ENCODE measurements at places on chromosomes 13 and 19. TPM values are rescaled to one million over a fixed set of nuclear protein-coding genes. Genes with fewer than 3 reads are reported as not detected.

KASH5 gene
- 2.2 TPM for total RNA-seq

IGFL3 gene
- total RNA-seq = not detected

KIR2DL4 gene
- not detected for total RNA-seq

KLK2 gene
- not detected for total RNA-seq

POU2F2 gene
- total RNA-seq = 6.3 TPM

C5AR1 gene
- total RNA-seq = 87.3 TPM

KLK15 gene
- not detected for total RNA-seq

GRCh38 chr13:52878831-52879230 is 30.4 kb upstream of the PCDH8 start:
- DNase-seq = no peak

GRCh38 chr13:72890546-72890945 is 108.6 kb downstream of the PIBF1 start:
- DNase-seq = no peak

DNA sequence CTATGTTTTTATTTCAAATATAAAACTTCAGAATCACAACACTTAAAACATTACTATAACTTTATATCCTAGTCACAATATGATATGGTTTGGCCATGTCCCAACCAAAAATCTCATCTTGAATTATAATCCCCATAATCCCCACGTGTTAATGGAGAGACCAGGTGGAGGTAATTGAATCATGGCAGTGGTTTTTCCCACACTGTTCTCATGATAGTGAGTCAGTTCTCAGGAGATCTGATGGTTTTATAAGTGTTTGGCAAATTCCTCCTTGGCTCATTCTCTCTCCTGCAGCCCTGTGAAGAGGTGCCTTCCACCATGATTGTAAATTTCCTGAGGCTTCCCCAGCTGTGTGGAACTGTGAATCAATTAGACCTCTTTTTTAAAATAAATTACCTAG is 307.6 kb downstream of the SPRY2 start:
- DNase-seq = no peak

DNA sequence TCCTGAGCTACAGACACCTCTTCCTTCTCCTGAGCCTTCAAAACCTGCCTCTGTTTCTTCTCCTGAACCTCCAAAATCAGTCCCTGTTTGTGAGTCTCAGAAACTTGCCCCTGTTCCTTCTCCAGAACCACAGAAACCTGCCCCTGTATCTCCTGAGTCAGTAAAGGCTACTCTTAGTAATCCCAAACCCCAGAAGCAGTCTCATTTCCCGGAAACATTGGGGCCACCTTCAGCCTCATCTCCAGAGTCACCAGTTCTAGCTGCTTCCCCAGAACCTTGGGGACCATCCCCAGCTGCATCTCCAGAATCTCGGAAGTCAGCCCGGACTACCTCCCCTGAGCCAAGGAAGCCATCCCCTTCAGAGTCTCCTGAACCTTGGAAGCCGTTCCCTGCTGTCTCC is 10.0 kb downstream of the CHAMP1 start:
- no peak for DNase-seq

GRCh38 chr13:94419304-94419924 is 60.1 kb downstream of the DCT start:
- DNase-seq = no peak

- DNase-seq = no peak
These were observed 6.1 kb downstream of the RDH13 start for GRCh38 chr19:55056827-55057226.

DNA sequence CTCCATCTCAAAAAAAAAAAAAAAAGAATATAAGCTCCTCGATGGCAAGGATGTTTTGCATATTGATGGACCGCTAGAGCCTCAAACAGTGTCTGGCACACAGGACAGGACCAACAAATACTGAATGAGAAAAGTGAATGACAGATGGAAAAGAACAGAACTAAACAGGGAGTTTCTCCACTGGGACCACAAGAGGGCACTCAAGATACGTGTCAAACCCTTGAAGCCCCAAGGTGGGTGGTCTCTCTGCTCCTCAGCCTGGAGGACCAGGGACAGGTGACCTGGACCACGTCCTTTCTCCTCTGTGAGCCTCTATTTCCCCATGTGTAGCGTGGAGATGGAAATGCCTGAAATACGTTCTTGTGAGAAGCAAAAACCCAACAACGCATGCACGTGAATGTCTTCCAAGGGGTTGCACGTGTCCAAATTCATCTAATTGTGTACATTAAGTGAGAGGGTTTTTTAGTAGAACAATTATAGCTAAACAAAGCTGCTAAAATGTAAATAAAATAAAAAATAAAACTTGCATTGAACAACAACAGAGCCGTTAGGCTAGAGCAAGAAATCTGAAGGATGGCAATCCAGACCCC is 5.7 kb upstream of the CDC42EP5 start:
- no peak for DNase-seq

GRCh38 chr13:87954091-87954490 is 282.9 kb downstream of the SLITRK5 start:
- no peak for DNase-seq

- DNase-seq = no peak
These were observed 11.5 kb downstream of the MPHOSPH8 start for GRCh38 chr13:19645000-19645399.

- no peak for DNase-seq
These were observed 102.6 kb upstream of the FNDC3A start for GRCh38 chr13:48873081-48873480.

GRCh38 chr13:42728507-42729180 is 52.7 kb upstream of the FAM216B start:
- DNase-seq = no peak

- peak; percentile 83 for DNase-seq
These were observed 9.1 kb downstream of the FEM1A start for GRCh38 chr19:4800591-4801081.

DNA sequence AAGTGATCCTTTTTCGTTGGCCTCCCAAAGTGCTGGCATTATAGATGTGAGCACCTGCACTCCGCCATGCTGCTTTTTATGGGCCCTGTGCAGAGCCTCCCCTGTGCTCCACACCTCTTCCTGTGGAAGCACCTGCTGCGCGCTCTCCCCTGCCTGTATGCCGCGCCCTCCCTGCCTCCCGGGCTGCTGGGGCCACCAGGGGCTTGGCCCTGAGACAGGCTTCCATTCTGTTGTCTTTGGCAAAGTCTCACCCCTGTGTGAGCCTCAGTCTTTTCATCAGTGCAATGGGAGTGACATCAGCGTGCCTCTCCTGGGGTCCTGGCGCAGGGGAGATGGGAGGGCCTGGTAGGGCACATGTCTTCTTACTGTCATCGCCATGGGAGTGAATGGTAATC is 1.3 kb downstream of the FAM174C start:
- DNase-seq = peak; percentile 59

DNA sequence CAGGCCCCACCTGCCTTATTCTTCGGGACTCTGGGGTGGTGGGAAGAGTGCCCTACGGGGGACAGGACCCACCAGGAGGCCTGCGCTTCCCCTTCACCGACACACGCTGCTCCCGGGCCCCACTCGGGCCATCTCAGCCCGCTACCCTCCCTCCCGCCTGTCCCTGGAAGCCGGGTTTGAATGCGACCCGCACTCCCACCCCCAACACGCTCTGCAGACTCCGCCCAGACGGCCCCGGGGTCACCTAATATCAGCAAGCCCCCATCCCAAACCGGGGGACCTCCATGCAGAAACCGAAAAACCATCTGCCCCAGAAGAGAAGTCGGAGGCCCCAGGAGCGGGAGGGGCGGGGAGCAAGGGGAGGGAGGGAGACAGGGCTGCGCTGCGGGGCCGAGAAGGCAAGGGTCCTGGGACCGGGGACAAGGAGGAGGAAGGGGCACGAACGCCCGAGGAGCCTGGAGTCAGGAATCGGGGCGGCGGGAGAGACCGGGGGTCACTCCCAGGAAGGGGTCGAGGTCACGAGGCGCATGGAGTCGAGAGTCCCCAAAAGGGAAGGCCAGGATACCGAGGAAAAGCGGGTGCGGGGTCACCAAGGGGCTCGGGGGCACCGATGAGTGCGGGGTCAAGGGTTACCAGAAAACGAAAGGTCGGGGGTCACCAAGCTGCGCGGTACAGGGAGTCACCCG is 766 bp downstream of the SBNO2 start:
- DNase-seq = peak; percentile 85

GRCh38 chr19:39438270-39438934 is 2.7 kb upstream of the RPS16 start:
- peak; percentile 47 for DNase-seq

DNA sequence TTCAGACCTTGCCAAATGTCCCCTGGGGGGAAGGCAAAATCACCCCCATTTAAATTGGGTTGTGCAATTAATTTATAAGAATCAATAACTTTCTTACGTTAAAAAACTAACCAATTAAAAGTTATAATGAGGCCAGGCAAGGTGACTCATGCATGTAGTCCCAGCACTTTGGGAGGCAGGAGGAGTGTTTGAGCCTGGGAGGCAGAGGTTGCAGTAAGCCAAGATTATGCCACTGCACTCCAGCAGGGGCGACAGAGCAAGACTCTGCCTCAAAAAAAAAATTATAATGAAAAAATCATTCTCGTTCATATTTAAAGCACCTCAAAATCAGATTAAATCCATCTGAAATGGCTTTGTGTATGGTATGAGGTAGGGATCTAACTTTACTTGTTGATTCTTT is 18.4 kb upstream of the SIGLEC14 start:
- DNase-seq = no peak
